T-cell (primary cell): ENCODE measurements at places on chromosomes 1 and 21.

GRCh38 chr1:36380143-36380619 is 5.5 kb downstream of the STK40 start:
- no peak for DNase-seq

GRCh38 chr1:170086399-170087032 is 12.0 kb upstream of the KIFAP3 start:
- DNase-seq: no peak

GRCh38 chr1:84919461-84919970 is 26.5 kb upstream of the LPAR3 start:
- no peak for DNase-seq

DNA sequence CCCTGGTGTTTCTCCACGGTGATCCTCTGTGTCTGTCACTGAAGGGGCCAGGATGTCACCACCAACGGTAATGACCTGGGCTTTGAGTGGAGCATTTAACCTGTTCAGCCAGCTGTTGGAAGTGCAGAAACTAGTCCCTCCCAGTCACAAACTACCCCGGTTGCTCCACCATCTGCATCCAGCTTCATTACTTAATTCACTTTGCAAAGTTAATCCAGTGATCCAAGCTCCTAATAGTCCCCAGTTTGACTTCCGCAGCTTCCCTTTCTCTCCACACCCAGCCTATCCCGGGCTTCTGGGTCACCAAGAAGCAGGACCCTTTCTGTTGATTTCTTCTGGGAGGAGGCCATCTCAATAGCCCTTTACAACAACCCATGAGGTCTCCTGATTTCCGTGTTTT is 63.5 kb downstream of the MDM4 start:
- DNase-seq: no peak

DNA sequence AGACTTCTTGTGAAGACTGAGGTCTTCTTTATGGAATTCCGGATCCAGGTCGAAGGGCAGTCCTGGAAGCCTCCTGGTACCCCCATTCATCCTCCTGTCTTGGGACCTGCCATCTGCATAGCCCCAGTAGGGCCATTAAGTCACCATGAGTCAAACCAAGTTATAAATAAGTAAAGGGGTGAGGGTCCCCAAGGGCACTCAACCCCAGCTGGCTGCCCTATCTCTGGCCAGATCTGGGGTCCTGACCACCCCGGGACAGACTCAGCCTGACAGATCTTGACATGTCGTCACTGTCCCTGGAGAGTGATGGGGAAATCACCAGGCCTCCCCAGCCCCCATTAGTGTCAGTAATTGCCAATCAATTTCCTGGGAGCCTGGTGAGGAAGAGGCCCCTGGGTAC is 108.7 kb downstream of the EPHB2 start:
- DNase-seq: no peak

GRCh38 chr21:38295997-38296764 is 39.4 kb downstream of the KCNJ15 start:
- no peak for DNase-seq

GRCh38 chr1:23598424-23598823 is 39.1 kb upstream of the ID3 start:
- DNase-seq: no peak

- no peak for DNase-seq
Observed at GRCh38 chr1:76336931-76337371, 262.4 kb downstream of the ST6GALNAC3 start.

- DNase-seq: no peak
Observed at GRCh38 chr1:59292562-59292961, 4.3 kb upstream of the FGGY start.
